ENCODE measurements at places on chromosomes 2 and 18. TPM values are rescaled to one million over a fixed set of nuclear protein-coding genes. Genes with fewer than 3 reads are reported as not detected.

- no peak overlapping the region for H3K27ac ChIP-seq
- peaks cover 32% of the 10 kb centered on the region for H3K27me3 ChIP-seq
- no peaks in the 10 kb centered on the region for H3K36me3 ChIP-seq
- no peaks in the 10 kb centered on the region for H3K4me1 ChIP-seq
These were observed 459 bp upstream of the ATP6V1C2 start for GRCh38 chr2:10720947-10721395.

DNA sequence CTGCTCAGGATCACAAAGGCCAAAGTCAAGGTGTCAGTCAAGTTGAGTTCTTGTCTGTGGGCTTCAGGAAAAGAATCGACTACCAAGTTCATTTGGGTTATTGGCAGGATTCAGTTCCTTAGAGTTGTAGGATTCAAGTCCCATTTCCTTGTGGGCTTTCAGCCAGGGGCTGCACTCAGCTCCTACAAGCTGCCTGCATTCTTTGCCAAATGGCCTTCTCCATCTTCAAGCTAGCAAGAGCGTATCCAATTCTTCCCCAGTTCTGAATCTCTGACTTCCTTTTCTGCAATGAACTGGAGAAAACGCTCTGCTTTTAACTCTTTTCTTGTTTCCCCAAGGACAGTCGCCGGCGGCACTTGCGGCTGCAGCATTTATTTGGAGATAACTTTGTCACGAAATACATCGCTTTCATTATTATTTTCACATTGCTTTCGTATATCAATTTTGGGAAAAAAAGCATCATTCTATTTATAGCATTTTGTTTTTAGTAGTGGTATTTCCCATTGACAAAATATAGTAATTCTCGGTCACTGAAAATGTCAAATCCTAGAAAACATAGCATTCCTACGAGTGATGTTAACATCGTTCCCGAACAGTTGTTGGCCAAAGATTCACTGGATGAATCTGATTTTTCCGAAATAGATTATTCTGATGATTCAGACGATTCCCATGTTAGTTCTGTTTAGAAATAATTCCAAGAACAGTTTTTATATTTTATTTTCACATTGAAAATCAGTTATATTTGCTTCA, 59.6 kb upstream of the SERPINE2 start:
- DNase-seq: no peak
- H3K36me3 ChIP-seq: no peaks in the 10 kb centered on the region
- H3K4me1 ChIP-seq: no peaks in the 10 kb centered on the region
- H3K27me3 ChIP-seq: no peaks in the 10 kb centered on the region

DNA sequence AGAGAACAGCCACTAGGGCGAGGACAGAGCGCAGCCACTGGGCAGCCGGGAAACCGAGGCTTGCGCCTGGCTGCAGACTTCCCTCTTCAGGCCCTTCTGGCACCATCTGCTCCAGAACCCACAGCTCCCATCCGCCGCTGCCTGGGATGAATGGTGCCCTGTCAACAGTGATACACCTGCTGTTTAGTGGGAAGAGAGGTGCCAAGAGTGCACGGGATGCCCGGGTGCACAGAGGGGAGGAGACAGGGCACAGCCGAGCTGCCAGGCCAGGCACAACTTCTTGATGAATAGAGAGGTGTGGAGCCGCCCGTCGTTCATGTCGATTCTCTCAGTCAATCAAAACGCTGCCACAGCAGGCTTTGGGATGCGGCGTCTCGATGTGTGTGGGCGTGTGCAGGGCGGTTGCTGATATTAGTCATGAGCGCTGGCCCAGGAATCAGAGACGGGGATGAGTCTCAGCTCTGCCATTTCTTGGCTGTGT, 39.5 kb downstream of the RRM2 start:
- H3K27ac ChIP-seq: no peak overlapping the region
- no peaks in the 10 kb centered on the region for H3K36me3 ChIP-seq
- no peaks in the 10 kb centered on the region for H3K27me3 ChIP-seq
- H3K4me3 ChIP-seq: no peak overlapping the region
- DNase-seq: no peak
- peaks cover 4% of the 10 kb centered on the region for H3K4me1 ChIP-seq

GRCh38 chr18:56127322-56128099, 510.9 kb downstream of the TXNL1 start:
- no peaks in the 10 kb centered on the region for H3K4me1 ChIP-seq
- no peaks in the 10 kb centered on the region for H3K27me3 ChIP-seq
- no peak overlapping the region for H3K27ac ChIP-seq

GRCh38 chr2:71856773-71857525, 290.7 kb downstream of the CYP26B1 start:
- no peak for DNase-seq
- no peaks in the 10 kb centered on the region for H3K36me3 ChIP-seq
- H3K27ac ChIP-seq: no peak overlapping the region
- H3K4me1 ChIP-seq: no peaks in the 10 kb centered on the region

DNA sequence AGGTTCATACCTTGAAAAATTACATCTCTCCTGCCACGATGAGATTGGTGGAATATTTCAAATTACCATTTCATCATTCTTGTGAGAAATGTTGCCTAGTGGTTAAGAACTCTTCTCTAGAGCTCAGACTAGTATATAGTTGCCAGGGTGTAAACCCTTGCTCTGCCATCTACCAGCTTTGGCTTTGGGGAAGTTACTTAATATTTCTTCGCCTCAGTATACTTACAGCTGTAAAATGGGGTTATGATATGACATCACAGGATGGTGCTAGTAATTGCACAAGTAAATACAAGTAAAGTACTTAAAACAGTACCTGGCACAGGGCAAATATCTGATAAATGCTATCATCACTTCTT, 1.5 kb downstream of the SPOPL start:
- H3K27ac ChIP-seq: peak overlapping the region; percentile 91
- H3K27me3 ChIP-seq: no peaks in the 10 kb centered on the region
- H3K4me1 ChIP-seq: peaks cover 6% of the 10 kb centered on the region

DNA sequence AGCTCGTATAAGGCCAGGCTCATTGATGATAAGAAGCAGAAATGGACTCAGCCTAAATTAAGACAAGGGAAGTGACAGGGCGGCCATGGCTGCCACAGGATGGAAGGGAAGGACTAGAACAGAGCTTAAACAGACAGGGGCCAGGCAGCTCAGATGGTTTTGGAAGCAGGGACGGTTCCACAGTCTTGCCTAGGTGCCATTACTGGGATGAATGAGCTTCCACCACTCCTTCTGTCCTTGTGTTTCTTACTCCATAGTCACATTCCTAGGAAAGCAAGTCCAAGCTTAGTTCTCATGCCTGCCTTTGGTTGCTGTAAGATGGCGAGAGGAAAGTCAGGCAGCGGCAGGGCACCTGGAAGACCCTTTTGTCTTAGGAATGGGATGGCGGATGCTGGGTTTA, 11.9 kb downstream of the GNLY start:
- H3K36me3 ChIP-seq: no peaks in the 10 kb centered on the region
- H3K27ac ChIP-seq: peak overlapping the region; percentile 22
- no peaks in the 10 kb centered on the region for H3K27me3 ChIP-seq
- H3K4me3 ChIP-seq: no peak overlapping the region

GRCh38 chr2:105325389-105325963, 4.1 kb downstream of the TGFBRAP1 start:
- no peaks in the 10 kb centered on the region for H3K36me3 ChIP-seq
- H3K4me1 ChIP-seq: peaks cover 11% of the 10 kb centered on the region
- no peak for DNase-seq
- no peaks in the 10 kb centered on the region for H3K27me3 ChIP-seq
- H3K27ac ChIP-seq: no peak overlapping the region

GRCh38 chr2:37085731-37086147, 1.4 kb downstream of the GPATCH11 start:
- H3K36me3 ChIP-seq: no peaks in the 10 kb centered on the region
- no peak overlapping the region for H3K27ac ChIP-seq
- no peak overlapping the region for H3K4me3 ChIP-seq
- H3K27me3 ChIP-seq: no peaks in the 10 kb centered on the region

GRCh38 chr2:146598791-146599190, 1246.0 kb upstream of the ACVR2A start:
- H3K4me1 ChIP-seq: no peaks in the 10 kb centered on the region
- H3K36me3 ChIP-seq: no peaks in the 10 kb centered on the region
- no peaks in the 10 kb centered on the region for H3K27me3 ChIP-seq
- no peak overlapping the region for H3K4me3 ChIP-seq
- H3K27ac ChIP-seq: no peak overlapping the region

- H3K36me3 ChIP-seq: no peaks in the 10 kb centered on the region
- H3K27ac ChIP-seq: no peak overlapping the region
- H3K4me1 ChIP-seq: no peaks in the 10 kb centered on the region
- DNase-seq: no peak
- no peaks in the 10 kb centered on the region for H3K27me3 ChIP-seq
These were observed 215.1 kb downstream of the ALK start for GRCh38 chr2:29706171-29706720.

GRCh38 chr2:11983870-11984269, 237.4 kb downstream of the LPIN1 start:
- no peaks in the 10 kb centered on the region for H3K4me1 ChIP-seq
- no peak overlapping the region for H3K4me3 ChIP-seq
- H3K27me3 ChIP-seq: no peaks in the 10 kb centered on the region
- DNase-seq: no peak

- H3K27ac ChIP-seq: no peak overlapping the region
- DNase-seq: no peak
- H3K4me1 ChIP-seq: no peaks in the 10 kb centered on the region
- H3K4me3 ChIP-seq: no peak overlapping the region
These were observed 195.5 kb downstream of the ANKRD30BL start for GRCh38 chr2:131966256-131966655.

- H3K4me3 ChIP-seq: no peak overlapping the region
- H3K36me3 ChIP-seq: no peaks in the 10 kb centered on the region
- H3K4me1 ChIP-seq: no peaks in the 10 kb centered on the region
- DNase-seq: no peak
These were observed 24.1 kb upstream of the NFATC1 start for GRCh38 chr18:79371561-79372121.

DNA sequence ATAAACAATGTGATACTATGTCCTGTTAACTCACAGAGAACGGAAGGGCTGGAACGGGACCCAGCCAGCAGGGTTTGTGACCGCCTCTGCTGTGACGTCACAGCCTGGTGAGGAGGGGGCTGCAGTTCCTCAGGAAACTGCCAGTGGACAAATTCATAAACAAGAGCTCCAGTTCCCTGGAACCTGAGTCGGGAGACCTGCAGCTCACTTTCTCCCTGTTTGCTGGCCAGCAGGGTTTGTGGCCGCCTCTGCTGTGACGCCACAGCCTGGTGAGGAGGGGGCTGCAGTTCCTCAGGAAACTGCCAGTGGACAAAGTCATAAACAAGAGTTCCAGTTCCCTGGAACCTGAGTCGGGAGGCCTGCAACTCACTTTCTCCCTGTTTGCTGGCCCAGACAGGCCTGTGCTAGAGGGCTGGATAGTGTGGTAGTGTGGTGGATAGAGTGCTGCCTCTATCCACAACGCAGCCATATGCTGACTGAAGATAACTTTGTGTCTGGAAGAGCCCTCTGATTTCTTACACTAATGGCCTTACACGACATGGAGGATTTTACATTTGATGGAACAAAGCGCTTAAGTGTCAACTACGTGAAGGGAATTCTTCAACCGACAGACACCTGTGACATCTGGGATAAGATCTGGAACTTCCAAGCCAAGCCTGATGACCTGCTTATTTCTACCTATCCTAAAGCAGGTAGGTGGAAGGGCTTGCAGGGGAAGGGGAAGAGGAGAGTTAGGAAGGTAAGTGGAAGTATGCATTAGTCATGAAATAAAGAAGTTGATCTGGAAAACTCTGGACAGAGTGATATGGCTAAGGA, at the start of gene SULT1C4:
Gene SULT1C4 (plus strand): TSS at position 140 of the 816 bp plus-strand sequence. CDS start 384 bp downstream, at position 524.
- peak within 1 kb of the TSS; percentile 28 for H3K27ac ChIP-seq
- H3K4me1 ChIP-seq: no peaks in the 10 kb centered on the region
- H3K4me3 ChIP-seq: no peak within 1 kb of the TSS
- no peaks in the 10 kb centered on the region for H3K27me3 ChIP-seq

GRCh38 chr2:206840999-206841398, 75.6 kb downstream of the FASTKD2 start:
- H3K27ac ChIP-seq: no peak overlapping the region
- no peaks in the 10 kb centered on the region for H3K36me3 ChIP-seq
- H3K4me3 ChIP-seq: no peak overlapping the region
- no peaks in the 10 kb centered on the region for H3K27me3 ChIP-seq
- DNase-seq: no peak

GRCh38 chr18:28995319-28995718, 818.4 kb upstream of the CDH2 start:
- no peak for DNase-seq
- no peak overlapping the region for H3K4me3 ChIP-seq
- H3K27ac ChIP-seq: no peak overlapping the region
- no peaks in the 10 kb centered on the region for H3K4me1 ChIP-seq

DNA sequence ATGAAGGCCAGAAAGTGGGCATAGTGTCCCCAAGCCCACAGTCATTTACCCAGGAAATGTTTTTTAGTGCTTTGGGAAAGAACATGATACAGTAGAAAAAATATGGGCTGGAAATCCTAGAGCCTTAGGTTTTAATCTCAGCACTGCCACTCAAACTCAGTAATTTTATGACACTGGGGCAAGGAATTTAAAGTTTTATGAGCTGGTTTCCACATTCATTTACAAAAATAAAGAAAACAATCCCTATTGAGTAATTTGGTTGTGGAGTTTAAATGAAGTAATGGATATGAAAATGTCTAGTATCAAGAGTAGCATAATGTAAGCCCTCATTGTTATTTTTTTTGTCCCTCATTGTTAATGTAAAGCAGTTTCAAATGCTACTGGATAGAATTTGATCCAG, 51.5 kb upstream of the FRZB start:
- H3K4me1 ChIP-seq: no peaks in the 10 kb centered on the region
- H3K4me3 ChIP-seq: no peak overlapping the region
- no peak for DNase-seq
- H3K27me3 ChIP-seq: no peaks in the 10 kb centered on the region
- no peaks in the 10 kb centered on the region for H3K36me3 ChIP-seq

GRCh38 chr18:12862467-12862866, 21.6 kb downstream of the PTPN2 start:
- H3K4me1 ChIP-seq: no peaks in the 10 kb centered on the region
- H3K4me3 ChIP-seq: no peak overlapping the region
- H3K36me3 ChIP-seq: no peaks in the 10 kb centered on the region
- no peaks in the 10 kb centered on the region for H3K27me3 ChIP-seq
- DNase-seq: no peak
- H3K27ac ChIP-seq: peak overlapping the region; percentile 25

GRCh38 chr18:44520981-44521667, 159.6 kb upstream of the SETBP1 start:
- H3K36me3 ChIP-seq: no peaks in the 10 kb centered on the region
- no peaks in the 10 kb centered on the region for H3K27me3 ChIP-seq
- no peaks in the 10 kb centered on the region for H3K4me1 ChIP-seq
- DNase-seq: no peak
- no peak overlapping the region for H3K4me3 ChIP-seq

STAT4 gene
- 2.1 TPM for total RNA-seq

EMILIN1 gene
- 43.0 TPM for total RNA-seq

OTX1 gene
- not detected for total RNA-seq

CD8B gene
- 1.8 TPM for total RNA-seq

PTPN18 gene
- total RNA-seq: 85.0 TPM

SMARCAL1 gene
- total RNA-seq: 13.8 TPM

SLC4A5 gene
- total RNA-seq: 2.8 TPM

All from colonic mucosa (tissue), 4 donors.